ENCODE measurements at places on chromosomes 3 and 15. TPM values are rescaled to one million over a fixed set of nuclear protein-coding genes. Genes with fewer than 3 reads are reported as not detected.

The CLDN11 gene
- 169 TPM for total RNA-seq

The PLSCR5 gene
- total RNA-seq = not detected

The CHRFAM7A gene
- 2.3 TPM for total RNA-seq

The DLEC1 gene
- not detected for total RNA-seq

The HACL1 gene
- 40.4 TPM for total RNA-seq

The TMEM43 gene
- total RNA-seq = 97.0 TPM

The CHRNA3 gene
- total RNA-seq = not detected

The ALG3 gene
- 32.5 TPM for total RNA-seq

The COPG1 gene
- total RNA-seq = 233 TPM

The TUSC2 gene
- total RNA-seq = 36.0 TPM

The CMTM8 gene
- 1.5 TPM for total RNA-seq

The GOLGA8M gene
- total RNA-seq = 1.9 TPM

The DUOX1 gene
- total RNA-seq = not detected

The ISLR gene
- total RNA-seq = 0.30 TPM

The BUB1B gene
- total RNA-seq = 30.2 TPM

The SLC22A13 gene
- total RNA-seq = not detected

The ISLR2 gene
- not detected for total RNA-seq

The SLITRK3 gene
- total RNA-seq = not detected

The PPP1R14D gene
- not detected for total RNA-seq

The CACNA2D2 gene
- total RNA-seq = not detected

The NANOGP8 gene
- not detected for total RNA-seq

The PRRT3 gene
- 0.97 TPM for total RNA-seq

The LIPC gene
- total RNA-seq = not detected

The GOLGA6B gene
- total RNA-seq = not detected

The PCOLCE2 gene
- 2.6 TPM for total RNA-seq

The WNT7A gene
- not detected for total RNA-seq

The CIDEC gene
- total RNA-seq = not detected

The GAP43 gene
- total RNA-seq = not detected

The CHRD gene
- 0.15 TPM for total RNA-seq

Data from epithelial cell of umbilical artery (primary cell).